ENCODE measurements at places on chromosomes 16 and 17.

GRCh38 chr17:49132699-49133364, at the start of gene B4GALNT2:
TSS of gene B4GALNT2 (plus strand) at chr17:49132769. CDS start at chr17:49132793, 24 bp downstream.
- peak; percentile 8 for DNase-seq

GRCh38 chr16:25626172-25626571, 65.6 kb upstream of the HS3ST4 start:
- no peak for DNase-seq

DNA sequence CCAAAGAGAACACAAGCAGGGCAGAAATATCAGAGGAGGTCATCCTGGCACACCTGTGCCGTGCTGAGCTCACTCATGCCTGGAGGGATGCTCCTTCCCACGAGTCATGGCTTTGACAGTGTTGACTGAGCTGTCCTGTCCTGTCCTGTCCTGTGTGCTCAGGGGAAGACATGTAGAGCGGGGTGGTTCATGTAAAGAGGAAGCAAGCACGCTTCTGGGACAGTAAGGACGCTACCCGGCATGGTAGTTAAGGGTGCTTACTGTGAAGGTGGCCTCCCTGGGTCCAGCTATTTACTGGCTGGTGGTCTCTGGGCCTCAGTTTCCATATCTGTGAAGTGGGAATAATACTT, 398 bp downstream of the LGALS9 start:
- peak; percentile 21 for DNase-seq

DNA sequence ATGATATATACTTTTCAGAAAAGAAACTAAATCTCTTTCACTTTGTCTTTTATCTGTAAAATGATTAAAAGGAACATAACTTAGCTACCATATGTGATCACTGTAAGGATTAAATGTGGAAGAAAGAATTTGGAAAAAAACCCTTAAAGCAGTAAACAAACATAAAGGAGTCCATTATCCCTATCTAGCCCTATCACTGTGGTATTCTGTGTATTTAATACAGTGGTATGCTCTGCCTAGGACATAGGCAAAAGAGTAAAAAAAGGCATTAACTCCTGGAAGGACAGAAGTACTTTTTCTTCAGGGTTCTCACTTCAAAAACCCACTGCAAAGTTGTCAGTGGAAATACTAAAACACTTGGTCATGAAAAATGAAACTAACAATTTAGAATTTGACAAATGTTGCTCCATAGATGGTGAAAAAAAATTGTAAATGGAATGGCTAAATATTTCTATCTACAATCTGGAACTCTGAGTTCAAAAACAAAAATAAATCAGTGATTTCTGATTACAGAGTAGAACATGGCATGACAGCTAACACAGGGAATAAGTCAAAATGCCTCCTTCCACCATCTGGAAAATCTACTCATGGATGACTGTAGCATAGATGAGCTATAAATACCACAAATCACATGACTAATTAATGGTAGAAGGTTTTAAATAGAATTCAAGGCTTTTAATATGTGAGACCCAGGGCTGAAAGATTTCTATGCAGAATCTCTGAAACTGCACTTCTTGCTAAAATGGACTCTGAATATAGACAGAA, 140.1 kb downstream of the ITFG1 start:
- no peak for DNase-seq

DNA sequence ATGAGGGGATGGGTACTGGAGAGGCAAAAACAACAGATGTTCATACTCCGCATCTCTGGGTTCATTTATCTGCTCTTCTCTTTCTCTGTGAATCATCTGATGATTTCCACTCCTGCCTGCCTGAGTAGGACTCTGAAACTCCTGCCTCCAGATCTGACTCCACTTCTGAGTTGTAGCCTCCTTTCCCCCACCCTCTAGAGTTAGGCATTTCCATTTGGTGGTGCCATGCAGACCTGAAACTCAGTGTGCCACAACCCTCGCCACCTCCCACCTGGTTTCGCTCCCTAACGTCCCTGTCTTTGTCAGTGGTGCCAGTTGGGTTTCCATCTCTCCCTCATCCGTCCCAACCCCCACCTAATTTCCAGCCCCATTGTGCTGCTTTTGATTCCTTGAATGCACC, 126.2 kb downstream of the PRKCB start:
- peak; percentile 74 for DNase-seq

GRCh38 chr16:56851671-56852400, 13.2 kb upstream of the SLC12A3 start:
- DNase-seq = no peak

DNA sequence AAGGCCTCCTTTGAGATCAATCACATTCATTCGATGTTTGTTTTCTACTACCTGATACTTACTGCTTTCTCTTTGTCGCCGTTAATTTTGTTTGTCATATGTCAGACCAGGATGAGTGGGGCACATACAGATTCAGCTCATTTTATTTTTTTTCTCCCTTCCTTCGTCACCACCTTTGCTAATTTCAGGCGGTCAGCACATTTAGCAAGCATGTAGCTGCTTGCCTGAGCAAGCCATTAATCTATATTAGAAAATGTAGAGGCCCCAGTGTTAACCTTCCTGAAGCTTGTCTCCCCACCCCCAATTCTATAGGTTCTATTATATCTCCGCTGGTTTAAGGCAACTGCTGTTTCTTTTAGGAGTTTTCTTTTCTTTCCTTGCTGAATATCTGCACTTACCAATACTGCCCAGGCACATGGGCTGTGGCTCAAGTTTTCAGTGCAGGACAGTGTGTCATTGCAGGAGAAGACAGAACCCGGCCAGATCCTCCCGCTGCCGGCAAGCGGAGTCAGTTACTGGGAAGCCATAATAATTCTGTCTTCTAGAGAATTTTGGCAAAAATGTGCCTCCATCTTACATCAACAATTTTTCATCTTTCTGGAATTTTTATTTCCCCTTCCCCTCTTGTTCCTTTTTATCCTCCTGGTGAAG, 714.3 kb downstream of the WWOX start:
- DNase-seq = no peak

- DNase-seq = no peak
Observed at GRCh38 chr16:68454920-68455435, 6.7 kb upstream of the SMPD3 start.

- DNase-seq = no peak
Observed at GRCh38 chr17:36213695-36214094, 2.8 kb downstream of the CCL4L2 start.

DNA sequence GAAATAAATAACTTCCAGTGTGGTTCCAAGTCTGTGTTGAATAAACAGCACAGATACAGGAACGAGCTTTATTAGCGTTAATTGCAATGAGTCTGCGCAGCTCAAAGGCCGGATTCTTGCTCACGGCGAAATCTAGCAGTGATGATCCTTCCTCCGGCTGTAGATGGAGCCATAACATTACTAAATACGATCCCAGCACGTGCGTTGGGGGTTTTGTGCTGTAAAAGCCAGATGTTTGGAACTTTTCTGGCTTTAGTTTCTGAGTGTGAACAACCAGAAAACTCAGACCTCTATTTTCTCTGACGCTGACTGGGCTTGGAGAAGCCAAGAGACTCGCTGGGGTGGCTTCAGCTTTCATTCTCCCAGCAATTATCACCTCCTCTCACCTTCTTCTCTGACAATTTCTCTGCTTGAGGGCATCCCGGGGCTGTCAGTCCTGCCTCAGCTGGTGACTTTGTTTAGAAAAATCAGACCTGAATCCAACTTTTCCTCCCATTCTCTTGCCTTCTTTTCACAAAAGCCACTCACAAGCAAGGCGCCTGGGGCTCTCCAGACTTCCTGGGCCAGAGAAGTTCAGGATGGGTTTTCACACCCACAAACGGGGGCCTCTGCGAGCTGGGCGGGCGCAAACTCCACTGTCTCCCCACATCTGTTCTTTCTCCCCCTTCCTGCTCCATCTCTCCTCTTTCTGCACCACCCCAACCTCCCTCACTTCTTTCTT, 47.1 kb upstream of the AKTIP start:
- peak; percentile 49 for DNase-seq

DNA sequence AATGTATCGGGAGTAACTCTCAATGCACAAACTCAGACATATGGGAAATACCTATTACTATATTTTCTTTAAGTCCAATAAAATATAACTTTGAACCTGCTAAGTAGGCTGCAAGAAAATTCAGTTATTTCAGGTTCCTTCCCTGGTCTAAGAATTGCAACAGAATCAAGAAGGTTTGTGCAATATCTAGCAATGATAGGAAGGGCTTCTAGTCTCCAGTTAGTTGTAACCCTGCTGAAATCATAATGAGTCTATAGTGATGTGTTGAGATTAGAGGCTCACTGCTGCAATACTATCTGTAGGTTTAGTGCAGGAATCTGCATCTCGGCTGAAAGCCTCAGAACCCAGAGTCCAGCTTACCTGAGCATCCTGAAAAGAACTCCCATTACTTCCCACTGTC, 110.5 kb downstream of the PMP22 start:
- no peak for DNase-seq

- DNase-seq = no peak
Observed at GRCh38 chr16:3282103-3282729, 1.1 kb upstream of the ZNF263 start.

DNA sequence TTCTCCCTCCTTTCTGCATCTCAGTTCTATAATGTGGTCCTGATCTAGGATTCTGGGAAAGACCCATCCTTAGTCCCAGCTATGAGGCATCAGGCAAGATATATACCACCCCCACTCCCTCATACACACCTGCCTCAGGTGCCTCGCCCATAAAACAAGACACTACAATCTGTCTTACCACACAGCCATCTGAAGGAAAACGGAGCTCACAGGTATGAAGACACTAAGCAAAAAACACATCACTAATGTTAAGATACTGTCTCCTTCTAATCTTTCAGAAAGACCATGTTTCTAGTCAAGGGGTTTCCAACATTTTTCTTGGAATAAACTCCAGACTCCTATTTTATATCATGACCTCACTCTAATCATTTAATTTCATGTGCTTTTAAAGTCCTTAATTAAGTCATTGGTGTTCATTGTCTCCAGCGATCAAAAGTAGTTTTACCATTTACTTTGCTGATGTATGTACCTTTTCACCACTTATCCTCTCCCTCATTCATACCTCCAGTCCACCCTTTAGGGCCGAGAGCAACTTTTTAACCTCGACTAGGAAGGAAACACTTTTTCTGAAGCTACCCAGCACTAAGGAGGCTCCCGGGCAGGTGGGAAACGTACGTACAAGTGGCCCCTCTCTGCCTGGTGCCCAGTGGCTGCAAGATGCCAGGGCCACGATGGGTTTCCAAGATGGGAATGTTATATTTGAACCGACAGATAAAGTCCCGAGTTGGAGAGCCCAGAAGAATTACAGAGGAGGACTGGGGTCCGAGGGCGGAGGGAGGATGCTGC, 979 bp downstream of the MAP3K14 start:
- no peak for DNase-seq

Data from stimulated activated naive CD8-positive, alpha-beta T cell treated with anti-CD3 and anti-CD28 coated beads, Interleukin-15, Interleukin-2, amounts not matched to agents 100 U/mL and 50 U/mL, for 24 hours (primary cell).